Amniotic epithelial cell (primary cell): ENCODE measurements at places on chromosomes 1 and 21.
A peak's percentile ranks its signal among the peaks of the same experiment; 100 is the strongest.

DNA sequence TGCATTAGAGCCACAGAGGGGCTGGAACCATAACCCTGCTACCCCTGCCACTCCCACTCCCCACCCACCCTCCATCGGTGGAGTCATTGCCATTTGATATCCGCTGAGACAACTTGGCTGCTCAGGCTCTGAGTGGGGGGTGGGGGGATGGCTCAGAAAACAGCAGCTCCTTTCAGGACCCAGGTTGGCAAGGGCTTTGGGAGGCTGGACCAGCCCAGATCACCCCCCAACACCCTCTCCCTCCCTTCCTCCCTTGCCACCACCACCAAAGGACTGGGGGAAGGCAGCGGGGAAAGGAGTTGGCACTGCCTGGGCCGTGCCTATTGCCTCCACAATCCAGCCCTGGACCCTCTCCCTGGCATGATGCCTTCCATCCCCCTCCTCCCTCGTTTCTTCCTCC lies 1.7 kb downstream of the KCNJ10 start:
- DNase-seq, result no peak

DNA sequence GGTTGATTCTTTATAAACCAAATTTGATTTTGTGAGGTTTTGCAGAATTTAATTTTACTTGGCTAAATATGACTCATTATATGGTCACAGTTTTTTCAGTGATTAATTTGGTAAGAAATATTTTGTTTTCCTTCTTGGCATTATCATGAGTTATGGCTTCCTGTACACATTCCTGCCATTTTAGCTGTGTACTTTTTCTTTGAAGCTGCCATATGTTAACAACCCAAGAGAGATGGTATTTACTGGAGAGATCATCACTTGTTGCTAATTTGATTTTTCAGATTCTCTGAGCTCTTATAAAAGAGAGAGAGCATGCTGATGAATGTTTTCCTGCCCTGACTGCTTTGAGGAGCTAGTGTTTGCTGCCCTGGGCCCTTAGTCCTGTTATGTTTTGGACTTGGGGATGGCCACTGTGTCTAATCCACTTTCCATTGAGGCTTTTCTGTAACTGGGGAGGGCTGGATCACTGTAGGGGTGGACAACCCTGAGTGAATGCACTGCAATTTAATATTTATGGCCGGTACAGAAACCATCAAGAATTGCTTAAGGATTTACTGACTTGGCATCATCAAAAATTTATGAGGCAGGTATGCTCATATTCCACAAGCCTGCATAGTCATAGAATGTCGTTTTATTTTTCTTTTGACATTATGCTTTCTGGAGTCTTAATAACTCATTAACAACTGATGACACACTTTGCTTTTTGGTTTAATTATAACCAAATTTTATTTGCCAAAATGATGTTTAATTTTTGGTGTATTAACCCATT lies 200.9 kb downstream of the DISC1 start:
- DNase-seq, result peak; percentile 92

- no peak for DNase-seq
Measured at GRCh38 chr1:11057477-11057876, 2.3 kb downstream of the SRM start.

GRCh38 chr1:1318131-1318652 lies 6.3 kb downstream of the INTS11 start:
- DNase-seq, result peak; percentile 94

DNA sequence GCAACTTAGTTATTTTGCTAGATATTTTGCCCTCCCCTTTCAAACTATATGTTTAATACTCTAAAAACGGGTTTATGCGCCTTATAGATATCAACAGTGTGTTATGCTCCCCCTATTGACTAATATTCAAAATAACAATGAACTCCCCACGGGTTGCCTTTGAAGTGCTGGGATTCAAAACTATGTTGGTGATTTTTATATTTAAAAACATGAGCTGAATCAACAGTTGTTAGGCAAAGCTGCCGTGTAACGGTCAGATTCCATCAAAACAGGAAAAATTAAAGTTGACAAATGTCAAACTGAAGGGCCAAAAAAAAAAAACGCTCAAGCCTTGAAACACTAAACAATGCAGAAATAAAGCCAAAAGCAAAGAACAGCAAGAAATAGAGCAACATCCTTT lies 2.5 kb downstream of the TGFBR3 start:
- DNase-seq, result peak; percentile 43

DNA sequence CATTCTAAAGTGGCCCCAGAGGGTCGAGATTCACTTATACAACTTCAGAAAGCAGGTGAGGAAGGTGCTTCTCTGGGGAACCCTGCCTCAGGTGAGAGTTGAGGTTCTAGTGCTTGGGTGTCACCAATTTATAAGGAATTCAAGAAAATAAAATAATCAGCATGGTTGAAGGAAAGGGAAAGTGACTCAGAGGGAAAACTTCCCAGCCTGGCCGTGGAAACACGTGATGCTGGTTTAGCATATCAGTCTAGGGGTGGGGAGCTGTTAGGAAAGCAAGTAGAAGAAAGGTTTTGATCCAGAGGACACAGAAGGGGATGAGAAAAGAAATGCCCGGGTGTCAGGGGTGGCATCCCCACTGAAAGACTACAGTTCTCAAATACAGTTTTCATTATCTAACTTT lies 37.7 kb upstream of the TMEM125 start:
- DNase-seq, result peak; percentile 72

DNA sequence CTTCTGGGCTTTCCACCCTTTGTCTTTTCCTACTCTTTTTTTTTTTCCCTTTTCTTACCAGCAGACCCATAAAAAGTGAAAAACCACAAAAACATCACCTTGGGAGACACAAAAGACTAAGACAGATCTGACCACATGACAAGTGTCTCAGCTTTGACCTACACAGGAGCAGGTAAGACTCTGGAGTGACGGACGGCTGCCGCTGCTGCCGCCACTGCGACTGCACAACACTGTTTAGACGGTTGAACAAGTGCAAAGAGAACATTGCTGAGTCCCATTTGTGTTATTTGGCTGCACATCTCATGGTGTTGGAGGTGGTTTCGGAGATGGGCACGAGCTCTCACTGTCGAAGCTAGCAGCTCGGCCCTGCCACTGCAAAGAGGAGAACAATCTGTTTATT lies 62.0 kb downstream of the SYT6 start:
- no peak for DNase-seq

DNA sequence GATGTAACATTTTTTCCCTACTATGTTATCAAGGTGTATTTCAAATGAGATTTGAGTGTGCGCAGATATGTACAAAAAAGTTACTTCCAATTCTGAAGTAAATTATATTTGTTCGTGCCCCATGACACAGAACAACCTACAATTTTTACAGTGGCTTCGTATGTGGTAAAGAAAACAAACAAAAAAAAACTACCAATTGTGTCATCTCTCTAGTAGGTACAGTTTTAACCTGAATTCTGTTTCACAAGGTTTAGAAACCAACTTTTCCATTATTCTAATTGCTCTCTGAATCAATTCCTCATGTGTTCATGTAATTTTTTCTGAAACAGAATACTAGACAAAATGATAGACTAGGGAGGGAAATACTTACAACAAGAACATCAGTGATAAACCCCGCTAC lies 7.4 kb downstream of the SCAF4 start:
- DNase-seq, result no peak

GRCh38 chr1:230818367-230818766 lies 50.0 kb downstream of the C1orf198 start:
- no peak for DNase-seq

GRCh38 chr1:178642282-178642681 lies 82.8 kb upstream of the RALGPS2 start:
- DNase-seq, result no peak

DNA sequence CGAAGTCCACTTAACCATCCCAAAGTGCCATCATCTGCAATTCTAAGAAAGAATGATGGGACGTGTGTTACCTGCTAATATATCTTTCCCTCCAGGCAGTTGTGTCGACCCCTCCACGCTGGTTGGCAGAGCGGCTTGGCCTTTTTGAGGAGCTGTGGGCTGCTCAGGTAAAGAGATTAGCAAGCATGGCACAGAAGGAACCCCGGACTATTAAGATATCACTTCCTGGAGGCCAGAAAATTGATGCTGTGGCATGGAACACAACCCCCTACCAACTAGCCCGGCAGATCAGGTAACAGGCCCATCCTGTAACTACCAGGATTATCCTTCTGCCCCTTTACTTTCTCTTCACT lies 520 bp downstream of the TARS2 start:
- DNase-seq, result no peak

DNA sequence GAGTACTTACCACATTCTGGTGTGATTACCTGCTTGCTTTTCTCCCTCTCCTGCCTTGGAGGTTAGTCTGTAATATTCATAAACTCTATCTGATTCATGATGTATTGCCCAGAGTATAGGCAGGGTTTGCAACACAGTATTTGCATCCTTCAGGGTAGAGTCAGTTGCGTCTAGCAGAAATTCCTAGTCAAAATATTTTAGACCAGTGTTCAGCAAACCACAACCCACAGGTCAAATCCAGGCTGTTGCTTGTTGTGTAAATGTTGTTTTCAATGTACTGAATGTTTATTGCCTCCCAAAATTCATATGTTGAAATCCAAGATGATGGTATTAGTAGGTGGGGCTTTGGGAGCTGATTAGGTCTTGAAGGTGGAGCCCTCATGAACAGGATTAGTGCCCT lies 82.9 kb downstream of the NGF start:
- peak; percentile 93 for DNase-seq

GRCh38 chr1:210405316-210405715 lies 76.6 kb downstream of the HHAT start:
- DNase-seq, result no peak

DNA sequence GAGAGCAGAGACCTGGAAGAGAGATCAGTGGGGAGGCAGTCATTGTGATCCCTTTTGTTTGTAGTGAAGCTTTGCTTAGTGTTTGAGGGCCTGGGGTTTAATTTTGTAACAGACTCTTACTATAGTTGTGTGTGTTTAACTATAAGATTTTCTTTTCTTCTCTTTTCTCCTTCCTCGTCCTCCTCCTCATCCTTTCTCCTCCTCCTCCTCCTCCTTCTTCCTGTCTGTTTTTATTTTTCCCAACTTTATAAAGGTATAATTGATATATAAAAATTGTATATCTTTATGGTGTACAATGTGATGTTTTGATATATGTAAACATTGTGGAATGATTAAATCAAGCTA lies 71.2 kb upstream of the MACF1 start:
- no peak for DNase-seq

GRCh38 chr21:44438531-44439210 lies 16.6 kb upstream of the LRRC3 start:
- no peak for DNase-seq

- no peak for DNase-seq
Measured at GRCh38 chr1:42321731-42322130, 13.3 kb downstream of the FOXJ3 start.

DNA sequence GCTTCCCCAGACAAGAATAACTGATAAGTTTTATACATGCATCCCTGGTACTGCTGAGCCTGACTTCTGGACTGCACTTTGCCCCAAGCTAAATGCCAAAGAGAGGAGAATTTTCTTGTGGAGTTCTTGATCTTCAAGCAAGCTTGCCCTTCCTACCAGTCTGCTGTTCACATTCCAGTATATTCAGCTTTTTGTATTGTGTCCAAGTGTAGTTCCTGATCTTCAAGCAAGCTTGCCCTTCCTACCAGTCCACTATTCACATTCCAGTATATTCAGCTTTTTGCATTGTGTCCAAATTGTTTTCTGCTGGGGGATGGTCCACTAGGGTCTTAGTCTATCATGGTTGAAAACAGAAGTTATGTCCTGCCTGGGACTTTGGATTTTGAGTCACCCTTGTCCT lies 894 bp upstream of the TSEN15 start:
- DNase-seq, result no peak

DNA sequence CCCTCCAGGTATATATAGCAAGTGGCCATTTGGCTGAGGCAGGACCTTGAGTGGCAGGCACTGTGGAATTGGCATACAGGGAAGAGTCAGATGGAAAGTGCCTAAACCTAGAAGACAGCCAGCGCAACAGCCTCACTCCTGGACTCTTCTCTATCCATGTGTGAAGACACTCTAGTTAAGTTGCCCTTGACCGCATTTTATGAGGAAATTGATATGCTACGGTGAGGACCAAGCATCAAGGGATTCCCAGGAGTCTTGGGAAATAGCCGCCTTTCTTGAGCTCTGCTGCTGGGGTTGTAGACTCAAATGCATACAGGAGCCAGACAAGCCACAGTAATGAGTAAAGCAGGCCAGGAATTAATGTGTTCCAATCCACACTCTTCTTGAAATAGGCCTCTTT lies 145.9 kb upstream of the KAZN start:
- no peak for DNase-seq

GRCh38 chr1:45892068-45892785 lies 88.8 kb downstream of the MAST2 start:
- DNase-seq, result peak; percentile 88

DNA sequence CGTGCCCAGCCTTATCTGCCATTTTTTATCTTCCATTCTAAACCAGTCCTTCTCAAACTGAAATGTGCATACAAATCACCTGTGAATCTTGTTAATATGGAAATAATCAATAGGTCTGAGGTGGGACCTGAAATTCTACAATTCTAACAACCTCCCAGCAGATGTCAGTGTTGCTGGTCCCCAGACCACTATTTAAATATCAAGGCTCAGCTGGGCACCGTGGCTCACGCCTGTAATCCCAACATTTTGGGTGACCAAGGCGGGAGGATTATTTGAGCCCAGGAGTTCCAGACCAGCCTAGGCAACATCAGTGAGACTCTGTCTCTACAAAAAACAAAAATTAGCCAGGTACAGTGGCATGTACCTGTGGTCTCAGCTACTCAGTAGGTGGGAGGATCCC lies 4.1 kb downstream of the UQCRHL start:
- no peak for DNase-seq
